ENCODE measurements at places on chromosomes 12 and 14.

- DNase-seq: no peak
Measured at GRCh38 chr12:49689237-49689636, 18.0 kb downstream of the FMNL3 start.

GRCh38 chr12:31228811-31229792 is 96.8 kb downstream of the SINHCAF start:
- no peak for DNase-seq

DNA sequence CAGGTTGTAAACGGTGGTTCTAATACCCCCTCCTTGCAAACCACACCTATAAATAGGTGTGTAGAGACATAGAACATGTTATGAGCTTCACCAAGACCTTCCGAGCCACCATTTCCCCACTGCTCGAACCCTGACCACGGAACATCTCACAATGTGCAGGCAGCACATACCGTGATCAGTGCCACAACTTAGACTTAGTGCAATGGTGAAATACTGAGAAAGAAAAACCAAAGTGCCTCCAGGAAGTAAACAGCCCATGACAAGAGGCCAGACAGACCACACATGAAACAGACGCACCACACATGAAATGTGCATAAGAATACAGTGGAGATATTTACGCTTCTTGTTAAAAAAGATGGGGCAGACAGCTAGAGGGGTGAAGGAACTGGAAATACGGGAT is 166.9 kb upstream of the CCND2 start:
- peak; percentile 5 for DNase-seq

DNA sequence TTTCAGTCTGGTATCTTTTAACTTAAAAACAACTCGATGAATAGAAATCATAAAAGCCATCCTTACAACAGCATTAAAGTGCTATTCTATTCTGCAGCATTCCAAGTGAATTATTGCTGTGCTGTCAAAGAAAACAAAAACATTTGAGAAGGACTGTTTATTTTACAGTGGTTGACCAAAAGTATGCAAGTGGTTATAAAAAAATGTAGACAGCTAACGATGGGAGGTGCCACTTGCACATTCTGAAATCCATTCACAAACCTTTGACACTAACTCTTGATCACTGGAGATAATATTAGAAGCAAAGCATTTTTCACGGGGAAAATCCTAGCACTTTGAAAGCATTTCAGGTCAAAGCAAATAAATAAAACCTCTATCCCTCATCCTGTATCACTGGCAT is 55.6 kb downstream of the HMGA2 start:
- no peak for DNase-seq

DNA sequence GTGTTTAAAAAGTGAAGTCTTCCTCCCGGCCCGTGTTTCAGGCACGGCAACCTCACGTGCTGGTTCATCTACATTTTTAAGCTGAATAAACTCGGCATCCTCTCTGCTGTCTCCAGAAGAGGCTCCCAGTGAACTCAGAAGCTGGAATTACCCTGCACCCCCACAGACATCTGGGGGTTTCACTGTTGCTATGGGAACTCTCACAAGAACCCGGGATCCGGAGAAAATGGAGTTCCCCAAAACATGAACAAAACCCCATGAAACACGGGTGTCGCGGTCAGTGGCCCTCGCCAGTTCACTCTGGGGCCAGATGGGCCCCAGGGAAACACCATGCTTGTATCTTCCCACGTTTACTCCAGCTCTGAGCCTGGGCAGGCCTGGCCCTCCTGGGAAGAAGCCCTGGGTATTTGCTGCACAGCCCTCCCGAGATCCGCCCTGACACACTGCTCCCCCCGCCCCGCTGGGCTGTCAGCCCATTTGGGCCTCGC is 143.7 kb downstream of the PIWIL1 start:
- DNase-seq: no peak

GRCh38 chr12:54521293-54522060 is 23.9 kb downstream of the NCKAP1L start:
- DNase-seq: no peak

DNA sequence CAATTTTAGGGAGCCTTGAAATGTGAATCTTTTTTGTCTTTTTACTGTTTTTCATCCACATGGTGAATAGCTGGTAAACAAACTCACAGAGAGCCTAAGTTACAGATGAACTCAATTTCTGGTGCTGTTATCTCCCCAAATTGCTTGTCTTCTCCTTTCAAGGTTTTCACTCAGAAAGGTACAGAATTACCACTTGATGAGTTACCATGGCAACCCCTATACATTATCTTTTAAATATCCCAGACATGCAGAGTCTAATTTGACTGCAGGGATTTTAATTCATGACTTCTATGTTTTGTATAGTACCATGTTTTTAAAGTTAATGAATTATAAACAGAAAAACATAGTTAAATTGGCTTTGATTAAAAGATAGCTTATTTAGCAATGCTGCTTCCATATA is 203.7 kb downstream of the PELI2 start:
- DNase-seq: no peak

- no peak for DNase-seq
Measured at GRCh38 chr12:13093848-13094220, 9.6 kb downstream of the GSG1 start.

GRCh38 chr14:90676912-90677311 is 139.3 kb downstream of the TTC7B start:
- DNase-seq: no peak

- no peak for DNase-seq
Measured at GRCh38 chr12:76337583-76337982, 10.6 kb downstream of the BBS10 start.

GRCh38 chr12:62372825-62373224 is 93.8 kb upstream of the MON2 start:
- DNase-seq: no peak

DNA sequence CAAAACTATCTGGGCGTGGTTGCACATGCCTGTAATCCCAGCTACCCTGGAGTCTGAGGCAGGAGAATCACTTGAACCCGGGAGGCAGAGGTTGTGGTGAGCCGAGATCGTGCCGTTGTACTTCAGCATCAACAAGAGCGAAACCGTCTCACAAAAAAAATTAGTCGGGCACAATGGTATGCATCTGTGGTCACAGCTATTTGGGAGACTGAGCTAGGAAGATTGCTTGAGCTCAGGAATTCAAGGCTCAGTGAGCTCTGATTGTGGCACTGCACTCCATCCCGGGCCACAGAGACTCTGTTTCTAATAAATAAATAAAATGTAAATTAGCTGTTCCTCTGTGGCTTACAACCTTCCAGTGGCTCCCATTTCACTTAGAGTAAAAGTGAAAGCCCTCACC is 28.0 kb downstream of the RCOR1 start:
- no peak for DNase-seq

DNA sequence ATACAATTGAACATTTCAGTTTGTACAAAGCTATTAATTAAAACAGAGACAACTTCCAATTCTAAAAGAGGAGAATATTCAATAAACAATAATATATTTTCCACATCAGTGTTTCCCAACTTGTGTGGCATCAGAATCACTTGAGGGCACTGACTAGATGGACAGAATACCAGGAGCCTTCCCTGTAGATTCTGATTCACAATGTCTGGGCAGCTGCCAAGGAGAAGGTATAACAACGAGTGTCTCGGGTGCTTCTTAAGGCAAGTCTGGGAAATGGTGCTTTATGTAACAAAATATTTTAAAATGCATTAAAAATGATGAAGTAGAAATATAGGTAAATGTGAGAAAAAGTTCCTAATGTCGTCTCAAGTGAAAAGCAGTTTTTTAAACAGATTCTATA is 26.2 kb downstream of the GALC start:
- DNase-seq: no peak

GRCh38 chr12:127282786-127283565 is 984.0 kb upstream of the TMEM132C start:
- DNase-seq: no peak

- no peak for DNase-seq
Measured at GRCh38 chr14:47439953-47440352, 235.5 kb downstream of the MDGA2 start.

- DNase-seq: no peak
Measured at GRCh38 chr14:24513009-24513408, 4.9 kb upstream of the CMA1 start.

GRCh38 chr12:49901026-49901425 is 2.7 kb downstream of the FAIM2 start:
- no peak for DNase-seq

DNA sequence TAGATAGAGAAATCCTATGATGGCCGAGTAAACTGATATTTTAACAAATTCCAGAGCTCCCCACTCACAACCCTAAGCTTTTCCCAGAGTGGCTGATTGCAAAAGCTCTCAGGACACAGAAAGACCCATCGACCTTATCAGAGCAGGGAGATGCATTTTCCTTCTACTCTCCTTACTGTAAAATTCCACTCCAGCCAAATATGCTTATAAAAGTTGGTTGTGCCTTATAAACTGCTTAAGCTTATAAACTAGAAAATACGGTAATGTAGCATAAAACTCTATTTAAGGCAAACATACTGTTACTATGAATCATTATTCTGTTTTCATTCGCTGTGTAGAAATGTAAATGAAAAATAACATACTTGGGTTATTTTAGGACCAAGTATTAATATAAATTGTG is 41.6 kb upstream of the TRHDE start:
- no peak for DNase-seq

DNA sequence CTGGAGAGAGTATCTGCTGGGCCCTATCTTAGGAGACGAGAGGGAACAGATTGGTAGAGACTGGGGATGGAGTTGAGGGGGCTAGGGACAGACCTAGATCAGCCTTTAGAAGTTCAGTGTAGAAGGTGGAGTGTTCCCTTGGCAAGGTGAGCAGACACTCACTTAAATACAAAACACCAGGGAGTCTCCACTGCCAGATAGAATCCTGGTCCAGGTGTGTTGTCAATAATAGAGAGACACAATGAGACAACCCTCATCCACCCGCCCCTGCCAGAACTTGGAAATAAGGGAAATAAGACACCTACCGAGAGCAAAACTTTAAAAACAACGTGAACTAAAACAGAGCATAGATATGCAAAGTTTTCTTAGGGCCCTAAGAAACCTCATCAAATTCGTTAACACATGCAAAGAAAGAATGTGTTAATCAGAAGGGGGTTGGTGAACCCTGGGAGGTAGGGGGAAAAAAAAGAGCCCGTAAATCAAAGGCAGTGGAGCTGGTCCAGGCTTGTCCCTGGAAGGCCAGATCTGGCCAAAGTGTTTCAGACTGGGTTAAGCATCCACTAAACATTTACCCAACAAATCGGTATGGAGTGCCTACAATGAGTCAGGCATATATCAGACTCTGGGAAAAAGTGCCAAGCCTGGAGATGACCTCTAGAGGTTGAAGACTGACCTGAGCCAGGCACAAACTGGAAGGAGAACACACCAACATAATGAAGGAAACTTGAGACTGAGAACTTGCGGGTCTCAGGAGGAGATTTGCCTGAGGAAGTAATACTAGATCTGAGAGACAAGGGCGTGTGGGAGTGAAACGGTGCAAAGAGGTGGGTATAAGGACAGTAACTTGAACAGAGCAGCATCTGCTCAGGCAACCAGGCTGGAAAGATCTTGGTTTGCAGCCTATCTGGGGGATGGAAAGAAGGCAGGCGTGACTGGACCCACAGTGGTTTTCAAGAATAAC is 37.0 kb upstream of the OTX2 start:
- no peak for DNase-seq

- no peak for DNase-seq
Measured at GRCh38 chr12:104833756-104834155, 124.3 kb downstream of the SLC41A2 start.
